ENCODE measurements at places on chromosomes 2 and 18. TPM values are rescaled to one million over a fixed set of nuclear protein-coding genes. Genes with fewer than 3 reads are reported as not detected.

GREB1L gene
- 2.9 TPM for total RNA-seq

QPCT gene
- 20.4 TPM for total RNA-seq

SLC16A14 gene
- 0.83 TPM for total RNA-seq

FSIP2 gene
- not detected for total RNA-seq

UGT1A4 gene
- total RNA-seq = 0.12 TPM

TNFAIP6 gene
- total RNA-seq = 1.2 TPM

DAW1 gene
- total RNA-seq = 3.2 TPM

GPR75 gene
- 1.6 TPM for total RNA-seq

MFSD2B gene
- total RNA-seq = 0.62 TPM

IL36RN gene
- 0.21 TPM for total RNA-seq

CAVIN2 gene
- 48.1 TPM for total RNA-seq

IL1R2 gene
- 1.3 TPM for total RNA-seq

RBMS1 gene
- total RNA-seq = 58.5 TPM

SRD5A2 gene
- total RNA-seq = 0.03 TPM

SPC25 gene
- 15.8 TPM for total RNA-seq

THUMPD2 gene
- total RNA-seq = 14.4 TPM

FABP1 gene
- total RNA-seq = not detected

CETN1 gene
- total RNA-seq = not detected

MC2R gene
- total RNA-seq = not detected

KRTCAP3 gene
- total RNA-seq = not detected
